Left cardiac atrium (tissue), 4 donors: ENCODE measurements at places on chromosomes 2 and 18.

DNA sequence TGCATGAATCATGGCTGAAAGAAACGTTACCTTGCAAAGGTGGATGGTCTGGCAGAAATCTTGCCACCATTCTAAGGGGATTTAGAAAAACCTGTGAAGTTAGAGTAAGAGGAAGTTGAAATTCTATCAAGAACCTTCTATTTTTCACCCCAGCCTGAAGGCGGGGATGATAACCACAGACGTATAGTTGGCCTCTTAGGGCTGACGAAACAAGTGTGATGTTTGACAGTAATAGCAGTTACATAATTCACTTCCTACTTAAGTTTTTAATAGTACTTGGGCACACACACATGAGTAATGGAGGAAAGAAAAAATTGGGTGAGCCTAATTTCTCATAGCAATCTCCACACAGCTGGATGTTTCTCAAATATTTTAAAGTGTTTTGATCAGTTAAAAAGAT, 336.6 kb upstream of the SALL3 start:
- no peak for DNase-seq

GRCh38 chr2:219521066-219521880, 7.0 kb downstream of the ASIC4 start:
- peak; percentile 51 for DNase-seq

GRCh38 chr2:127683056-127683455, 7.7 kb upstream of the LIMS2 start:
- no peak for DNase-seq

GRCh38 chr18:36132756-36133155, 3.1 kb downstream of the ELP2 start:
- no peak for DNase-seq

DNA sequence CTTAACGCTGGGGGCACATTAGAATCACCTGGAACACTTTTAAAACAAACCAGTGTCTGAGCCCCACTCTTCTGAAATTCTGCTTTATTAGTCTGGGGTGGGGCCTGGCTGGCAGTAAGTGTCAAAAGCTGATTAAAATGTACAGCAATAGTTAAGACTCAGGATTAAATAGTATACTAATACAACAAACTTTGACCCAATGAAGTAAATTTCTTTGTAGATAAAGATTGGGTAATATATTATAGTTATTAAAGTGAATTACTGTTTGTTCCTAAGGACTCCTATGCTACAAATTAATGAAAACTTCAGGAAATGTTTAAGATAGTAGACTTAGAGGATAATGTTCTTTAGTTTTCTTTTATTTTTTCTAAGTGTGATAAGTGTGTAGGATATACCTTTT, 160.9 kb downstream of the FAM124B start:
- no peak for DNase-seq
